Osteocyte (in vitro differentiated cells): ENCODE measurements at places on chromosomes 4 and X. TPM values are rescaled to one million over a fixed set of nuclear protein-coding genes. Genes with fewer than 3 reads are reported as not detected.

Gene PWWP3B
- 0.42 and 0.51 TPM in 2 replicates for total RNA-seq

- no peak for DNase-seq
Observed at GRCh38 chrX:20252381-20253231, 14.1 kb downstream of the RPS6KA3 start.

DNA sequence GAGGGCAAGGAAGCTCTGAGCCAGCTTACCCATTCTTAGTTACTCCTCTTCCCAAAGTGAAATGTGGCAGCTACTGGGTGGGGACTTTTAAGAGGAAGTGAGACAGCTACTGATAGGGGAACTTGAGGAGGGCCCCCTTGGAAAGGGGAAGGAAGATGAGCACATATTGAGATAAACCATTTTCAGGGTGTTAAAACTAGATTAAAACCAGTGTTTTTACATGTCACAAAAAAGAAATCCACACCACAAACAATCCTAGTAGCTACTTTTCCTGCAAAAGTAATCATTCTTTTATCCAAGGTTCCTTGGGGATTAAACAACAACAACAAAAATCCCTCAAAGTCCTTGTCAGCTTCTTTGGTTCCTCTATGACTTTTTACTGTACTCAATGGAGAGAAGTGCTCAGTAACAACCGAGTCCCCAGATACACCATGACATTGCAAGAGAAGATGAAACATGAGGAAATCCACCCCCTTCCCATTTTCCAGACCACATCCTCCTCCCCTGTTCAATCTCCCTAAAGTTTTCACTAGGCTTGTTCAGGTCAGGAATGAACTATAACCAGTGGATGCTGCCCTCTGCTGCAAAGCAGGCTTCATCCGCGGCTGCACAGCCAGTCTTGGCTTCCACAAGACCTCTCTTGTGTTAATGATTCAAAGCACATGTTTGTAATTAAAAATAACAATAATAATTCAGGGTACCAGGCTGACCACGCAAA lies 113.5 kb upstream of the TMEM164 start:
- DNase-seq, result no peak

GRCh38 chrX:57900975-57901374 lies 9.3 kb downstream of the ZXDA start:
- no peak for DNase-seq

GRCh38 chr4:134708616-134709015 lies 507.0 kb upstream of the PABPC4L start:
- no peak for DNase-seq

DNA sequence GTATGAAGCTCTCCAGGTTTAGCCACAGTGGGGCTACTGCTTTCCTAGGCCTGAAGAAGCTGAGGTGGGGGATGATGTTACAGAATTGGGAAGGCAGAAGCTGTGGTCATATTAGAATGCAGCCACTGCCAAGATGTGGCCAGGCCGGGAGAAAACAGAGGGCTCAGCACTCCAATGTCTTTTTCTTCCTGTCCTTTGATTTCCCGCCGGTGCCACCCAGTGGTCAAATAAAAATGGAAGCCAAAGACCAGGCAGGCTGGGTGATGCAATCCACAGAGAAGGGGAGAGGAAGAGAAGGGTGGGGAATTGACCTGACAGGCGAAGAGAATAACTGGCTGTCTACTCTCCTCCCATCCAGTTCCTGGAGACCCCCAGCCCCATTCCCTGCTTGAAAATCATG lies 94.9 kb upstream of the SHISA3 start:
- no peak for DNase-seq

GRCh38 chr4:1717129-1718094 lies 3.7 kb downstream of the TMEM129 start:
- no peak for DNase-seq

GRCh38 chr4:8427761-8428287 lies 12.7 kb downstream of the ACOX3 start:
- DNase-seq, result no peak

- no peak for DNase-seq
Observed at GRCh38 chr4:168488869-168489274, 8.0 kb upstream of the PALLD start.

DNA sequence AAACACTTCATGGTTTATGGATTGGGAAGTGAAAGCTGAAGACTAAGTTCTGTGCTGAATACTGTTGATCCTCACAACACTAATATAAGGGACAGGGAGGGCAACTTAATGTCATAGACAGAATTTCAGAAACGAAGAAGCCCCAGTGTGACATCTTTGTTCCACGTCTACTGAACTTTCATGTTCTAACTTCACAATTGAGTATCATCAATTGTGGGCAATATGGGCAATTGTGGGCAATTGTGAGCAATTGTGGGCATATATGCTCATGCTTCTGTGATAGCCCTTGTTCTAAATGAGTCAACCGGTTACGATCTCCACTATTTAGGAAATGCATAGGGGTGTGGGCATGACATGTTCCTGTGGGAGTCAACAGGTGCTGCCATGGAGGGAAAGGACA lies 33.7 kb downstream of the CYBB start:
- no peak for DNase-seq
